ENCODE measurements at places on chromosomes 16 and 17.

DNA sequence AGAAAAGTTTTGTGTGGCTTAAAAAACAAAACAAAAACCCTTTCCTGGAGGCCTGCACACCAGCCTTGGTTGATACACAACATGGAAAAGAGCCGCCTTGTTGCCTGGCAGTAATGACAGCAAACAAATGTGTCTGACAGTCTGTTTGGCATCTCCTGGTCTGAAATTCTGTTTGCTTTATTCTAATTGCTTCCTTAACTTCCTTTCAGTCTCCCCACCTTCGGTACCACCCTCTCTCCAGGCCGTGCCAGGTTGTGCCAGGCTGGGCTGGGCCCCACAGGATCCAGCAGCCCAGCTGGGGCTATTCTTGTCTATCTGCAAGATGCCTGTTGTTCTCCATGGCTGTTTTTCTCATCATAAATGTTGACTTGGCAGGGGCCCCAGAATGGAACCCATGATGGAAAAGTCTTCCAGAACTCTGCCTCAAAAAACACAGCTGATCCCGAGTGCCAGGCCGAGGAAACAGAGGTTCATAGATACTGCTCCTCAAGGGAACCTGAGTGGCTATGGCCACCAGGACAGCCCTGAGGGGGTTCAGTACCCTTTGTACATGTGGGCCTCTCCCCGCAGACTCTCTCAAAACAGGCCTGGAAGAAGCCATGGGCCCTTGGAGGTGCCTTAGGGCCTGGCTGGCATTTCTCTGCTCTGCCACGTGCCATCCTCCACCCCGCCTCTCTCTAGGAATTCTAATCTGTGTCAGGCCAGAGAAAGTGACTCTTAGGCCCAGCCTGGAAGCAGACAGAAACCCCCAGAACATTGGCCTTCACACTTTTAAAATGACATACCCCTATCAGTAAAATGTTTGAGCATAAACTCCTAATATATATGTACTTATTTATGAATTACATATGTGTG, 50.5 kb downstream of the YPEL2 start:
- no peak for DNase-seq

DNA sequence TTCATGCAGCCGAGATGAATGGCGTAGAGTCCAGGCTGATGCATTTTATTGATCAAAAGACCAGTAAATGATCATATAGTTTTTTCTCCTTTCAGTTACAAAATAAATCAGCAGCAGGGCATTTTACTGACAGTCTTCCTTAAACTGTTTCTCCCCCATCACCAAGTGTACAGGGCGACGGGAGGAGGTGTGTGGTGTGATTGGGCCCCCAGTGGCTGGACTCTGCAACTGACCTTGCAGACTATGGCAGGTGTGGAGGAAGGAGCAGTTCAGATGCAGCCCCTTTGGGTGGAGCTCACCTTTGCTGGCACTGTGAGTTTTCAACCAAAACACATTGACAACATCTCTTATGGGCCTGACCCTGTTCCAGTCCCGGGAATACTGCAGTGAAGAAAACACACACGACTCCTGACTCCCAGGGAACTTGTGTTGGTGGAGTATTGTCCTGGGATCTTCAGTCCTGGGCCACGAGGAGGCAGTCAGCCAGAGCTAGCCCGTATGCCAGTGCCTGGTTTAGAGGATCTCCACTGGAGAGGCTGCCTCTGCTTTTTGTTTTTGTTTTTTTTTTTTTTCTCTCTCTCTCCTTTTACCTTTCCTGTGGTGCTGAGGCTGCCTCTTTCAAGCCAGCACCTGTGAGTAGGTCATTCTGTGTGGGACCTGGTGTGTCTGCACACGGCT, 29.8 kb downstream of the KIAA0513 start:
- DNase-seq: peak; percentile 11

GRCh38 chr17:73746314-73747073, 102.2 kb upstream of the SDK2 start:
- DNase-seq: no peak

- no peak for DNase-seq
Observed at GRCh38 chr17:81419319-81419885, 24.1 kb downstream of the BAHCC1 start.

DNA sequence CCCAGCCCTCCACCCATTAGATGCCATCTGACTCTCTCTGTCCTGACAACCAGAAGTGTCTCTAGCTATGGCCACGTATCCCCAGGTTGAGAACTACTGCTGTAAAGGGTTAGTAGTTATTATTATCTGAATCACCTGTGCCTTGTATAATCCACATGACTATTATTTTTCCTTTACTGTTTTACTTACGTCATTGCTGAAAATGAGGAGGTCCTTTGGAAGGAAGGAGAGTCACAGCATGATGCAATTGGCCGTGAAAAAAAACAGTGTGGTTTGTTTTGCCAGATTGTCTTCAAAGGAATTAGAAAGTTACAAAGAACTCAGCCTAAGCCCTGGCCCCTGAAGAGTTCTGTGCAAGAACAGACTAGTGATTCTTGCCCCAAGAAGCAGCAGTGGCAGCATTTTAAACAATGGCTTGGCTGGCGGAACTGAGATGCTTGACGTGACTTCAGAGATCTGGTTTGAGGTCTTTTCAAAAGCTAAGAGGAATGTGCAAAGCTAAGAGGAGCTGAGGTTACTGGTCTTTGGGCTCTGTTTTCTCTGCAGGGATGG, 413.3 kb upstream of the EEF2KMT start:
- DNase-seq: no peak

GRCh38 chr16:71894229-71894920, 956 bp upstream of the IST1 start:
- DNase-seq: peak; percentile 33

GRCh38 chr16:89574681-89575246, 794 bp upstream of the CPNE7 start:
- peak; percentile 55 for DNase-seq

GRCh38 chr16:67356396-67356795, 29.8 kb downstream of the LRRC36 start:
- DNase-seq: no peak

GRCh38 chr16:83652943-83653342, 154.8 kb upstream of the HSBP1 start:
- no peak for DNase-seq

DNA sequence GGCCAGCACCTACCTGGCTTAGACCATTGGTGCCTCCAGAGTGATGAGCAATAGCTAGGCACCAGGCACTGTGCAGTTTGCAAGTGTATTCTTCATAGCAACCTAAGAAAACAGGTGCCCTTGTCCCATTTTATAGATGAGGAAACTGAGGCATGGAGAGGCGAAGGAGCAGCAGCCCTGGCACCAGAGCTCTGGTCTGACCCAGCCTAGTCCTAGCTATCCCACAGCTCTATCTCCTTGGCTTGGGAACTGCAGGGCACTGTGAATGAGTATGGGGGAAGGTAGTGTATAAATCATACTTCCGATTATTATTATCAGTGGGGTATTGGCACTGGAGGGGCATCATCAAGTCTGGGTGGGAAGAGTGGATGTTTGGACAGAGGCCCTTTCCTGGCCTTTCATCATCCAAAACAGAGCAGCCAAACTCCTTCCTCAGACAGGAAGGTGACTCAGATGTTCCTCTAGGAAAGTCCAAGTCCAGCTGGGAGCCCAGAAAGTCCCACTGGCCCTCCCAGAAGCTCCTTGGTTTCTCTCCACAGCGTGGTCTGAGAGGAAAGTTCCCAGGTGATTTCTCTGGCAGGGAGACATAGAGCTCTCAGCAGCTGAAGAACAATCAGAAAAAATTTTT, 32.0 kb upstream of the PLLP start:
- no peak for DNase-seq

- DNase-seq: no peak
Observed at GRCh38 chr17:36152639-36153120, 23.8 kb downstream of the TBC1D3B start.

GRCh38 chr17:77930780-77931768, 27.4 kb upstream of the TNRC6C start:
- no peak for DNase-seq

GRCh38 chr16:11658896-11659708, 9.2 kb upstream of the SNN start:
- no peak for DNase-seq

GRCh38 chr16:21713549-21714368, 50.0 kb downstream of the OTOA start:
- DNase-seq: no peak

GRCh38 chr17:64599827-64600226, 62.3 kb downstream of the SMURF2 start:
- DNase-seq: no peak

- no peak for DNase-seq
Observed at GRCh38 chr17:56679777-56680422, 86.4 kb downstream of the NOG start.

- no peak for DNase-seq
Observed at GRCh38 chr16:6146874-6147425, 1049.4 kb upstream of the EEF2KMT start.

- no peak for DNase-seq
Observed at GRCh38 chr16:80480664-80481063, 60.1 kb upstream of the DYNLRB2 start.

- DNase-seq: no peak
Observed at GRCh38 chr17:70171159-70171558, 1.8 kb downstream of the KCNJ2 start.

GRCh38 chr16:87661561-87661960, 59.3 kb downstream of the JPH3 start:
- peak; percentile 24 for DNase-seq

- no peak for DNase-seq
Observed at GRCh38 chr16:10169904-10170410, 12.3 kb downstream of the GRIN2A start.

DNA sequence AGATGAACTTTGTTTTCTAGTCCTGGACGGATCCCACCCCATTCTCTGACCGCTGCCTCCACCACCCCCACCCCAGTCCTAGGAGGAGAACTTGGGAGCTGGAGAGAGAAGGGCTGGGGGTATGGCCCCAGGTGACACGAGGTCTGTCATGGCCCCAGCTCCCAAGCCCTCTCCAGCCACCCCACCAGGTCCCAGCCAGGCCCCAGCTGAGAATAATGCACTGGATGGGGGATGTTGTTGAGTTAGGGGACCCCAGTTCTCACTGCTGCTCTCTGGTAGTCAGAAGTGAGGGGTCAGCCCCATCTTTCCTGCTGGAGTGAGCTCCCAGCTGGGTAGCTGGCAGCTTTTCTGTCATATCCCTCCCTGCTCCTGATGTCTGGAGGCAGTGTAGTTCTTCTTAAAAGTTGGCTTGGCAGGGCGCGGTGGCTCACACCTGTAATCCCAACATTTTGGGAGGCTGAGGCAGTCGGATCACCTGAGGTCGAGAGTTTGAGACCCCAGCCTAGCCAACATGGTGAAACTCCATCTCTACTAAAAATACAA, 4.6 kb upstream of the COL1A1 start:
- DNase-seq: no peak

All from stimulated activated CD4-positive, alpha-beta T cell treated with anti-CD3 and anti-CD28 coated beads, Interleukin-1b, Interleukin-23, amount 100 ng/mL, for 48 hours (primary cell).